Germinal center (tissue), 1 donor: ENCODE measurements at places on chromosomes 3 and 15.

- no peak for DNase-seq
Observed at GRCh38 chr15:48671103-48672022, 25.9 kb upstream of the FBN1 start.

- no peak for DNase-seq
Observed at GRCh38 chr15:57415602-57416001, 39.3 kb downstream of the CGNL1 start.

DNA sequence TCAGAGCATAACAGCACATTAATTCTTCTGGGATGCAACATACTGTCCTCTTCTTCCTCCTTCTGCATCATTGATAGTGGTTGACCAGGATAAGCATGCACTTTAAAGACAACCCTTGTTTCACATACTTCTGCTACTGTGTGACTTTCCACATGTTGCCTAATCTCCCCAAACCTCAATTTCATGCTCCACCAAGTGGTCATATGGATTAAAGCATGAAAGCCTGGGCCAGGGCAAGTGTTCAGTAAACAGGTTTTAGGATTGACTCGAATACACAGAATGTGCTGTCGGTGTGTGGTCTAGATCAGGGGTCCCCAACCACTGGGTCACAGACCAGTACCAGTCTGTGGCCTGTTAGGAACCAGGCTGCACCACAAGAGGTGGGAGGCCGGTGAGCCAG lies 22.5 kb upstream of the BFSP2 start:
- DNase-seq: no peak

- no peak for DNase-seq
Observed at GRCh38 chr3:116806351-116806750, 96.8 kb downstream of the TUSC7 start.

GRCh38 chr3:152385761-152386160 lies 117.0 kb downstream of the MBNL1 start:
- no peak for DNase-seq

GRCh38 chr3:170908235-170909116 lies at the start of gene EIF5A2:
Gene EIF5A2, minus strand, starts transcription at chr3:170908637. Its CDS starts 831 bp downstream, at chr3:170907806.
- peak; percentile 97 for DNase-seq

DNA sequence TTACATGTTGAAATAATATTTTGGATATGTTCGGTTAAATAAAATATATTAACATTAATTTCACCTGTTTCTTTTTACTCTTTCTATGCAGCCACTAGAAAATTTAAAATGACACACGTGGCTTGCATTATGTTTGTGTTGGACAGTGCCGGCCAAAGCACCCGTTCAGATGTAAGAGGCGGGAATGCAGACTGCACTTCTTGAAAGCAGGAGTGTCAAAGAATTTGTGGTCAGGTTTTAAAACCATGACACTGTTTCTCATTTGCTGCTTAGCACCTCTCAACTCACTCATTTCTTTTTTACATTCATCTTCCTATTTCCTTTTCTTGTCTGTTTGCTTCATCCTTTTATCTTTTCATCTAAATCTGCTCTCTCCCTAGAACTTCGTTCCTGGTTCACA lies 35.3 kb upstream of the MINAR1 start:
- no peak for DNase-seq

DNA sequence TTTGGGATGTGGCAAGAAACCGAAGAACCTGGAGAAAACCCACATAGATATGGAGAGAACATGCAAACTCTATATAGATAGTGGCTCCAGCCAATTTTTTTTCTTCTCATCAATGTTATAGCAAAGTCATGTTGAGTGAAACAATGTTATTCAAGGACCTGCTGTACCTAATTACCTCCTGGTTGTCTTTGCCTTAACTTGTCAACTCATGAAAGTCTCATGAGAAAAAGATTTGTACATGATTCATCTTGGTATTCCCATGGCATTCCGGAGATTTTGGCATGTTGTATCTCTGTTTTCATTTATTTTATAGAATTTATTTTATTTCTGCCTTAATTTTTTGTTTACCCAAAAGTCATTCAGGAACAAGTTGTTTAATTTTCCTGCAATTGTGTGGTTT lies 303.8 kb upstream of the CDIN1 start:
- DNase-seq: no peak

DNA sequence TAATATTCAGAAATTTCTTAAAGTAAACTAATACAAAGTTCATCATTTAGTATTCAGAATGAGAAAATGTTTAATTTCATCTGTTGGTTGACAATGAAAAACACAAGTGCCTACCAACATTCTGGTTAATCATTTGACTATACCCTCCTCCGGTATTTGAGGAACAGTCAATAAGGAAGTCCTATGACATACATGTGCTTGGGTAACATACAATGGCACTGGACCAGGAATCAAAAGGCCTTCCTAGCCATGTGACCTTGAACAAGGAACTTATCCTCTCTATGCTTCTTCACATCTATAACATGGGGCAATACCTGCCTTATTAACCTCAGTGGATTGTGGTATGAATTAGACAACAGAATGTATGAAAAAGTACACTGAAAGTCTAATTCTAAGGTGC lies 65.8 kb downstream of the ZNF280D start:
- no peak for DNase-seq

DNA sequence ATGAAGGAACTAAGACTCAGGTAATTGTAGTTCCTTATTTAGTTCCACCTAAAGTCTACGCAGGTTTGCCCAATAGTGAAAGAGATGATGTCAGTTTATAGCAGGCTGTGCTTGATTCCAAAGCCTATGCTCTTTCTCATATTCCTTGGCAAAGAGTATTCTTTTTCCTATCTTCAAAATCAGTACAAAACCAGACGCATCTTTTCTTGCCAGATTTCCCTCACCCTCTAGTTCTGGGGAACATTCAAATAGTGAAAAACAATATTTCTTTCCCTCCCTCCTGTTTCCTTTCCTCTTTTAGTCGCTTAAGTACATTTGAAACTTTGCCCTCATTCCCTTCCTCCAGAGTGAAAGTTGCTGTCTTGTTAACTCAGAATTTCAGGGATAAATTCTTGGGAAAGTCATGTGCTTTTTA lies 134.6 kb upstream of the PDZRN3 start:
- DNase-seq: no peak

DNA sequence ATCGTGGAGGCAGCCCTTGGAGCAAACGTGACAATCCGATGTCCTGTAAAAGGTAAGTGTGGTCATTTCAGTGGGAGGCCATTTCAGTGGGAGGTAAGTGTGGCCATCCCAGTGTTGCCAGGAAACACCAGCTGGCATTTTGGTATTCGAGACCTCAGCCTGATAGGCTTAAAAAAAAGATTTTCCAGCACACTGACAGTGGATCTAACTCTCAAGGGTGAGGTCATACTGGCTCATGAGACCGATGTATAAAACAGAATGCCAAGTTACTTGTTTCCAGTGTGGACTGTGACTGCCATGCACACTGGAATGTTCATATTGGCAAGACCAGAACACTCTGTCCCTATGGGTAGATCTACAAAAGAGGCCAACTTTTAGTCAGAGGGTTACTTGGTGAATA lies 244.4 kb upstream of the GOLGA6L4 start:
- no peak for DNase-seq

DNA sequence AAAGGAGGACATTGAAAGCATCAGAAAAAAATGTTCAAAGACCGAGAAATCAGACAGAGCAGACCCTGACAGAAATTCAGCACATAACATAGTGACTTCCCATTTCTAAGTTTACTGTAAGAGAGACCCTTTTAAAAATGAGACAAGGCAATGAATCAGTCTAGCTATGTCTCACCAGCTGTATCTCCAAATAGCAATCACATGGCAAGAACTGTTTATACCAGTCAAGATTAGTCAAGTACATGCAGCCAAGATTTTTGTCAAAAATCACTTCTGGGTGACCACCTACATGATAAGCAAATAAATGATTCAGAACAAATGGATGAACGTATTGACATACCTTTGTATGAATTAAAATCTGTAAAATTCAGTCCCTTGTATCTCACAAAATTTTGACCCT lies 138.0 kb downstream of the DTWD1 start:
- no peak for DNase-seq

- DNase-seq: no peak
Observed at GRCh38 chr3:63159764-63160163, 118.3 kb upstream of the SYNPR start.

DNA sequence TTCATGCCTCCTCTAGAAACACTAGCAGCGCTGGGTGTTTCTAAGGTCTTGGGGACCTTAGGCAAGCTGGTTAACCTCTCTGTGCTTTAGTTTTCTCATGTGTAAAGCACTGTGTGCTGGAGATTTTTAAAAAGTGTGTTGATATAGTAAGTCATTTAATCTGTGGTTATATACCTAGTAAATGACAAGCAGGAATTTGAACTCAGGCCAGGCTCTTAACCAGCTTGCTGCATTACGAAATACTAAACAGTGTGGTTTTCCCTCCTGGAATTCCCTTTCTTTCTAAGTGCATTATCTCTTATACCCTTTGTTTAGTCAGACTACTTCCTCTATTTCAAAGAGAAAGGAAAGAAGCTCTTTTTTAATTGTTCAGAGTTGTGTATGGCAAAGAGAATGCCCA lies 26.5 kb downstream of the NEO1 start:
- DNase-seq: no peak

GRCh38 chr3:76912841-76913383 lies 127.0 kb upstream of the ROBO2 start:
- DNase-seq: no peak

GRCh38 chr3:169215461-169216352 lies 447.8 kb downstream of the MECOM start:
- DNase-seq: no peak

DNA sequence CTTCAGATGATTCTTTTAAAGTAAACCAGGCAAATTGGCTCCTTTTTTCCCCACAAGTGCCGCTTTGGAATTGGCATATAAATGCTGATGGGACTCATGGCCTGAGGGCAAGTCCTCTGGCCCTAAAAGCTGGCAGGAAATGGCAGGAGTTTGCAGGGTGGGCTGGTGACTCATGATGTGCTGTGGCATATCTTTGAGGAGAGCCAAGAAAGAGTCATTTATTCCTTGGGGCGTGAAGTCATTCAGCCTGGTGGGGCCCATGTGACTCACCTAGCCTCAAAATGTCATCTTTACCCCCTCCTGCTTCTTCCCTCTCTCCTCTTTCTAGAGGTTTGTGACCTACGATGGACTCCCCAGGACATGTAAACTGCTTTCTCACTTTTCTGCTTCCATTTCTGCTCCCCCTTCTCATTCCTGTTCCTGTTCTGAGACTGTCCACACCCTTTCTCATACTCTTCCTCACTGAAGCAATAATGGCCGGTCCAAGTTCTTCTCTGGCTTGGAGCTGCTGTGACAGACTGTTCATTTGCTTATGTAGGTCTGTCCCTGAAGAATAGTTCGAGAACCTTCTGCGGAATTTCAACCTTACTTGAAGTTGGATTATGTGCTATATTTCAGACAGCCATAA lies 326.1 kb downstream of the SATB1 start:
- DNase-seq: no peak

GRCh38 chr15:74988007-74988800 lies 7.2 kb upstream of the SCAMP5 start:
- no peak for DNase-seq

- peak; percentile 24 for DNase-seq
Observed at GRCh38 chr3:11136830-11137626, 17.3 kb upstream of the HRH1 start.

DNA sequence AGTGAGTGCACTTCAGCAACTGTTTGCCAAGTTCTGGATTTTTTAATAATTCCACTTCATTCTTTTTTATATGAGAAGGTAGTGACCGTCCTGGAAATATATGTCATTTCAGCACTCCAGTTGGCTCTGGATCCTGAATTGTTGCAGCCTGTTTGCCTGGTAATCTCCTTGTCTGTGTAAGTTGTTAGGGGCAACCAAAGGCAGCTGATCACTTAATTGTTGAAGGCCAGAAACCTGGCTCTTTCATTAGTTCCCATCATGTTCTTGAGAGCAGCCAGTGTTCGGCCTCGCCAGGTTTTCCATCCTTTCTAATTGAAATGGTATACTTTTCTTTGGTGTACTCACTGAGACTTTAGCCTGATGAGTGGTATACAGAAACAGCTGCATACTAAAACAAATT lies 168.6 kb downstream of the SOX2 start:
- no peak for DNase-seq

DNA sequence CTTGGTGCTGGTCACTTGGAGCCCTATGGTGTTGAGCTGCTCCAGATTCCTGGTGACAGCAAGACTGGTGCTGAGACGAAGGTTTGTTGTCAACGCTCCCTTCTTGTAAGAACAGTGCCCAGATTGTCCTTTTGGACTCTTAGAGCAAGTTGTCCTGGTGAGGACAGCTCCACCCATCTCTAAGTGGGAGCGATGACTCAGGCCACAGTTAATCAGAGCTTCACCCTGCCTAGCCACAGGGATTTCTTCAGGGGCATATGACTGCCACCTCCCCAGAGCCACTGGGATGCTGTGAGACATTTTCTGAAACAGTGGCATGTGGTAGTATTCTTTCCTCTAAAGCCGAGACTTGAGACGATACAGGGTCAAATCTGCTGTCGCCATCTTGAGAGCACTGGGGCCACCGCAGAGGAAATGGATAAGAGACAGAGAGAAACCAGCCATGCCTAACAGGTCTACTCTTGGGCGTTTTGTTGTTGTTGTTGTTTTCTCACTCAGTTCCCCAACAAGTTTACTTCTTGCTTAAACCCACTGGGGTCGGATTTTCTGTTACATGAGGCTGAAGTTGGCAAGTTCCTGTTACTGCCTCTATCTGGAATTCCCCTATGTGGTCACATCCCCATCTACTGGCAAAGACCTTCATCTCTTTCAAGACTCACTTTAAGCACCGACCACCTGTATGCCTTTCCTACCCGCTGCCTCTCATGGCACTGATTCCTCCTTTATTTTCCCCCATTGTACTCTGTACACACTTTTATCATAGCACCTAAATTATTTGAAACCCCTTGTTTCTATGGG lies 16.0 kb upstream of the PCOLCE2 start:
- peak; percentile 15 for DNase-seq

- DNase-seq: no peak
Observed at GRCh38 chr3:62585861-62586260, 212.5 kb upstream of the FEZF2 start.

DNA sequence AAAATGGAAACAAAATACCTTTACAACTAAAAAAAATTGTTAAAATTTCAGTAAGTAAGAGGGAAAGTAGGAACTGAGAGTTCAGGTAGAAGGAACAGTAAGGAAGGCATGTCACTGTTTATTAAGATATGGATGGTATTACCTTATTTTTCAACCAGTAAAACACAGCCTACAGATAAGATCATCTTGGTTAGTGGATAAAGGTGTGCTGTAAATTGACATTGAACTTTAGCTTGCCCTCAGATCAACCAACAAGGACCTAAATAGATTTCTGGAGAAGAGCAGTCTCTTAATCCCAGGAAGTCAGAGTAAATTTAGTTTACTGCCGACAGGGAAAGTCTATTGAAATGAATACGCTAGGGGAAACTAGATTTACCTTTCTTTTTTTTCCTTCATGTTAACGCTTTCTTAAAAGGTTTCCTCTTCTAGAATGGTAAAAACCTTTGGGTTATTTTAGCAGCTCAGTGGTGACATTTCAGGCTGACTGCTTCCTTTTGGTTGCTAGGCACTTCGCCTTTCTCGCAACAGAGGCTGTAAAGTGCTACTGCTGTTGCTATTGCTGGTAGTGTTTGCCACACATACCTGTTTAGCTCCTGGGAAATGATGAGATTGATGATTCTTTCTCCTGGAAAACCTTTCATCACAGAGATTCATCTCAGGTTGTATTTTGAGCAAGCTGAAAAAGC lies 12.9 kb downstream of the DZIP3 start:
- no peak for DNase-seq

- DNase-seq: peak; percentile 52
Observed at GRCh38 chr3:66499881-66500575, 794 bp downstream of the LRIG1 start.

- no peak for DNase-seq
Observed at GRCh38 chr3:143824735-143825385, 23.4 kb downstream of the SLC9A9 start.

GRCh38 chr15:40238532-40239403 lies at the start of gene PAK6:
Gene PAK6, plus strand, starts transcription at chr15:40239063. Its CDS starts 25,723 bp downstream, at chr15:40264786.
- DNase-seq: peak; percentile 57
